8988T (cell line): ENCODE measurements at places on chromosomes 16 and 17.
A peak's percentile ranks its signal among the peaks of the same experiment; 100 is the strongest.

DNA sequence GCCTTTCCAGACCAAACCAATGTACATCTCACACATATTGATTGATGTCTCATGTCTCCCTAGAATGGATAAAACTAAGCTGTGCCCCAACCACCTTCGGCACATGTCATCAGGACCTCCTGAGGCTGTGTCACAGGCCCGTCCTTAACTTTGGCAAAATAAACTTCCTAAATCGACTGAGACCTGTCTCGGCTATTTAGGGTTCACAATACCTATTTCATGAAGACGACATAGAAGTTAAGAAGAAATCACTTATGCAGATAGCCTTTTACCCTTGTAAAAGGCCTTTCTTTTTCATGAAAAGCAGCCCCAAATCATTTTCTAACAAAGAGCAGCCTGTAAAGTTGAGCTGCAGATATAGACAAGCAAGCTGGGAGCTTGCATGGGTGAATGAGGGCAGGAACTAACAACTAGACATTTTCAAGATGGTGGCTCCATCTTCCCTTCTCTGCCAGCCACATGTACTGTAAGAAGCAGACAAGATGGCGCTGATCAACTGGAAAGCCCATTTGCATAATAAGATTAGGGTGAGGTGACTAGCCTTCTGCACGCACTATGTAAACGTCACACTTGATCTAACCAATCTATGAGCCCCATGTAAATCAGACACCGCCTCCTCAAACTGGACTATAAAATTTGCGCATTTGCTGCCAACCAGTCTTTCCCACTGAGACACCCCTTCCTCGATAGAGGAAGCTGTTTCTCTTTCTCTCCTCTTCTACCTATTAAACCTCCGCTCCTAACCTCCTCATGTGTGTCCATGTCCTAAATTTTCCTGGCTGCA lies 4.7 kb upstream of the KDM8 start:
- DNase-seq = no peak

DNA sequence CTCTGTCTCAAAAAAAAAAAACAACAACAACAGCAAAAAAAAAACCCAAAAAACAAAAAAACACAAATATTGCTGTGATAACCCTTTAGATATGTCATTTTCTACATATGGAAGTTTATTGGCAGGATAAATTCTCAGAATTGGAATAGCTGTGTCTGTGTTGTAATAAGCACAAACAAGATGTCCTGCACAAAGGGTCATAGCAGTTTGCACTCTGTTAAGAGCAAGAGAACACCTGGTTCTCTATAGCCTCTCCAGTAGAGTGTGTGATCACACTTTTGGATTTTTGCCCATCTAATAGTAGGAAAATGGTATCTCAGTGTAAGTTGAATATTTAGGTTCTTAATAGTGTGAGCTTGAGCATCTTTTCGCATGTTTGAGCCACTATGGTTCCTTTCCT lies 60.4 kb downstream of the USP43 start:
- DNase-seq = no peak

- no peak for DNase-seq
Measured at GRCh38 chr17:6195123-6195522, 124.9 kb downstream of the WSCD1 start.

GRCh38 chr16:4298761-4299522 lies 16.9 kb upstream of the GLIS2 start:
- peak; percentile 78 for DNase-seq

GRCh38 chr16:30656974-30657865 lies 1.0 kb upstream of the FBRS start:
- DNase-seq = no peak

- no peak for DNase-seq
Measured at GRCh38 chr17:47184681-47185080, 4.4 kb downstream of the CDC27 start.

DNA sequence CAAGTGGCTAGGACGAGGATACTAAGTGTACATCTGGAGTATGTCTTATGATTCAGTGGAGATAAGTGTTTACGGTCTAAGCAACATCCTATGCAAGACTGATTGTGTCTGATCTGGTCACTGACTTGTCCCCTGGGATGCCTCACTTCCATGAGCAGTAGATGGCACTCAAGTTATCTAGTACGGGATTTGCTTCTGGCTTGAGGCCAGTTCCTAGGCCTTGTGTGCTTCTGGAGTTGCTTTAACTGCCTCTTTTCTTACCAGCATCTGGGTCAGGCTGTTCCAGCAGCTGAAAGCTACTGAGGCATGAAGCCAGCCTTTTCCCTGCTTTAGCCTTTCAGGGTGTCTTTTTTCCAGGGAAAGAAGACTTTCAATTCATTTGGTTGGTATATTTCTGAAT lies 23.0 kb downstream of the SUPT6H start:
- no peak for DNase-seq

- no peak for DNase-seq
Measured at GRCh38 chr17:75273977-75274708, 3.1 kb upstream of the MIF4GD start.

GRCh38 chr16:57788252-57788841 lies 13.9 kb downstream of the KIFC3 start:
- DNase-seq = no peak

DNA sequence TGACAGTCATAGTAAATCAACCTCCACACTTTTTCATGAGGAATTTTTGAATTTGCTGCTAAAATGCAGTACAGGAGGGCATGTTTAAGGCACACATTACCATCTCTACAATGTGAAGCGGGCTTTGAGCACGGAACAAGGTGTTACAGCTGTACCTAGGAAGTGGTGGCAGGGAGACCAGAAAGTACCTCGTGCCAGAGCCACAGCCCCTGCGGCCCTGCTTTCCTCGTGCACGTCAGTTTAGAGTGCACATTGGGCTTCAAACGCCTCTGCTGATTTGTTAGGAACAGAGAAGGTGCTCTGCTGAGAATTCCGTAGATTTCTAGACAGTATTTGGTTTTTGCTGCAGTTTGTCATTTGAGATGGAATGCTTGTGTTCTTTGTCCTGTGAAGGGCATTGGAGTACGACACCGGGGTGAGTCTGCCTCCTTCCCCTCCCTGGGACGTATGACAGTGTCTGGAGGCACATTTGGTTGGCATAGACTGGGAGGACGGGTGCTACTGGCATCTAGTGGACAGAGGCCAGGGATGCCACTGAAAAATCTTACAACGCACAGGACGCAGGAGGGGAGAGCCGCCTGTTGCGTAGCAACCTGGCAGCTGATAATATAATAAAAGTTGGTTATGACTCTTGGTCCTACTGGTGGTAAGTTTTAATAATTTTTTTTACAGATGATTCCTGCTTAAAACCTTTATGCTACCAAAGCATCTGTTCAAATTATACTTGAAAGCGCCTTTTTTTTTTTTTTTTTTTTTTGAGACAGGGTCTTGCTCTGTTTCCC lies 9.1 kb downstream of the FOXK2 start:
- peak; percentile 53 for DNase-seq

DNA sequence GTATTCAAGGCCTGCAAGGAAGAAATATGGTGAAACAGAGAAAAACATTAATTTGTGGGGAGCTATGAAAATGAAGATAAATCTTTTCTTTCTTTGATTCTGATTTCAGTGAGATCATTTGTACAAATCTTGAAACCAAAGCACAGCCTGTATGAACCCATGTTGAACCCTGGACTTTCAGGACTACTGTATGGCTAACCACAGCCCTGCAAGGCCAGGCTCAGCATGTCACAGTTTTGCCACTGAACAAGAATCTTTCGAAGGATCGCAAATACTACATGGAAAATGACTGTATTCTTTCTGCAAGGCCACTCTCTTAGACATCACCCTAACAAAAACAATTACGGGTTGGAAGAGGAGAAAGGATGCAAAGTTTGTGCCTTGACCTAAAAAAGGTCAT lies 161.7 kb upstream of the MAF start:
- DNase-seq = no peak

DNA sequence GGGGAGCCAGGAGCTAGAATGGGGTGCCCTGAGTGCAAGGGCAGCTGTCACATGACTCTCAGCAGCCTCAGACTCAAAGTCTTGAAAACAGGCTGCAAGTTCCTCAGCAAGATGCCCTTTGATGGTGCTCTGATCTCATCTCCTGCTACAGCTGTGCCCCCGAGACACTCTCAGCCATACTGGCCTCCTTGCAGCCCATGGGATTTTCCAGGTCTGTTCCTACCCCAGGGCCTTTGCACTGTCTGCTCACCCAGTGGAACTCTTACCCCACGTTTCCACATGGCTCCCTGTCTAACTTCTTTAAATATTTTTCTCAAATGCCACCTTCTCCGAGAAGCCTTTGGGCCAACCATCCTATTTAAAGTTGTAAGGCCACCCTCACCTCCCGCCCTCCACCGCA lies 146.9 kb downstream of the C16orf95 start:
- DNase-seq = no peak

DNA sequence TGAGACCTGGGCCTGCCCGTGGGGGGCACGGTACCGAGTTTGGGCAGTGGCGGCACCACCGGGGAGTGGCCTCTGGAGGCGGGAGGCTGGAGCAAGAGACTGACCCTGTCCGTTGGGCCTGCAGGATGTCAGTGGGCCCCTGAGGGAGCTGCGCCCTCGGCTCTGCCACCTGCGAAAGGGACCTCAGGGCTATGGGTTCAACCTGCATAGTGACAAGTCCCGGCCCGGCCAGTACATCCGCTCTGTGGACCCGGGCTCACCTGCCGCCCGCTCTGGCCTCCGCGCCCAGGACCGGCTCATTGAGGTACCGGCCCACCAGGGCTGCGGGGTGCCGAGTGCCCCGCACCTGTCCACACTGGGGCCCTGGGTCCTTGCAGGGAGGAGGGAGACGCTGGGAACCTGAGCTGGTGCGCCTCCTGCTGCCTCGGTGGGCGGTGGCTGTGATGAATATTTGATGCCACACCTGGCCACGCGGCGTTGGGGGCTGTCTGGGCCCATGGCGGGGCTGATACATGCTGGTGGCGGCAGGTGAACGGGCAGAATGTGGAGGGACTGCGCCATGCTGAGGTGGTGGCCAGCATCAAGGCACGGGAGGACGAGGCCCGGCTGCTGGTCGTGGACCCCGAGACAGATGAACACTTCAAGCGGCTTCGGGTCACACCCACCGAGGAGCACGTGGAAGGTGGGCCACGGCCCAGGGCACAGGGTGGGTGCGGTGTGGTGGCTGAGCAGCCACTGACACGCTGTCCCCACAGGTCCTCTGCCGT lies 9.7 kb downstream of the NHERF2 start:
- no peak for DNase-seq

DNA sequence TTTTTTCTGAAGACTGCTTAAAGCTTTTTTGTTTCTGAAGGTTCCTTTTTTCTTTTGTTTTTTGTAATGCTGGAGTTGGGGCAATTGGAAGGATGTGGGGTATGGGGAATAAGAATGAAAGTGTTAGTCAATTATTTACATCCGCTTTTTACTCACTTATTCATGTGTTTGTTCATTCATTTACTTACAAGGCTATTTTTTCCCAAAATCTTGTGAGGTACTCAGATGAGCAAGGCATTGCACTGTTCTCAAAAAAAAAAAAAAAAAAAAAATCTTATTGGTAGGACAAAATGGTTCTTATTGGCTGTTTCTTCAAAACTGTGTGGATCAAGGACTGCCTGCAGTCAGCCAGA lies 55.7 kb downstream of the PLD6 start:
- DNase-seq = no peak

DNA sequence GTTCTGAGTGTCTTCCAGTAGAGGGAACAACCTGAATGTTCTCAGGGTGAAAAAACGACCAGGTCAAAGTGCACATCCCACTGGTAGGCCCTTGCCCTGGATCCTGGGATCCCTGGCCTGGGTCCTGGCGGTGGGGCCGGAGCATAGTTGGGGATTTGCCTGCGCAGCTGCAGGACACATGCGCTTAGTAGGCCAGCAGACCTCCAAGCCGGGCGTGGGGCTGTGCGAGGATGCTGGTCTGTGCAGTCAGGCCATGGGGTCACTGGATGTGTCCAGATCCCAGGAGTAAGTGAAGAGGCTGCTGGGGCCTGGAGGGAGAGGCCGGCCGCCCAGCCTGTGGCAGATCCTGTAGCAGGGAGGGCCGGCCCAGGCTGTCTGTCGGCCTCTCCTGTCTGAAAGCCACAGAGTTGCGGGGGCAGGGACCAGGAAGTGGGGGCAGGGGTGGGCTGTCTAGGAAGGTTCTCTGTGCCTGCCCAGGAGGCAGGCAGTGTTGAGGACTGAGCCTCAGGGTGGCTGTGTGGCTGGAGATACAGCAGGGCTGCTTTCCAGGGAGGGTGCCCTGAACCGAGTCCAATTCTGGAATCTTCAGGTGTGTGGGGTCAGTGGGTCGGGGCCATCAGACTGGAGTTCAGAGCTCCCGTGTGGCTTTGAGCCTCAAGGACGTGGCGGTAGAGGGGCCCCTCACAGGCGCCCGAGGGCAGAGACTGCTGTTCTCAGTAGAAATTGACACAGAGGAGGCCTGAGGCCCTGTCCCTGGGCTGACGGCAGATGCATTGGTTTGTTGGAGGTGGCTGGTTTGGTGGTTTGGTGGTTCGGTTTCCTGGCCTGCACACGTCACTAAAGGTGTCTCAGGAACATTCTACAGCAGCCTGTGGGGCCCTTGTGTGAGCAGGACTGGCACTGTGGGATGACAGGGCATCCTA lies 17.2 kb upstream of the NUDT16L1 start:
- DNase-seq = no peak

DNA sequence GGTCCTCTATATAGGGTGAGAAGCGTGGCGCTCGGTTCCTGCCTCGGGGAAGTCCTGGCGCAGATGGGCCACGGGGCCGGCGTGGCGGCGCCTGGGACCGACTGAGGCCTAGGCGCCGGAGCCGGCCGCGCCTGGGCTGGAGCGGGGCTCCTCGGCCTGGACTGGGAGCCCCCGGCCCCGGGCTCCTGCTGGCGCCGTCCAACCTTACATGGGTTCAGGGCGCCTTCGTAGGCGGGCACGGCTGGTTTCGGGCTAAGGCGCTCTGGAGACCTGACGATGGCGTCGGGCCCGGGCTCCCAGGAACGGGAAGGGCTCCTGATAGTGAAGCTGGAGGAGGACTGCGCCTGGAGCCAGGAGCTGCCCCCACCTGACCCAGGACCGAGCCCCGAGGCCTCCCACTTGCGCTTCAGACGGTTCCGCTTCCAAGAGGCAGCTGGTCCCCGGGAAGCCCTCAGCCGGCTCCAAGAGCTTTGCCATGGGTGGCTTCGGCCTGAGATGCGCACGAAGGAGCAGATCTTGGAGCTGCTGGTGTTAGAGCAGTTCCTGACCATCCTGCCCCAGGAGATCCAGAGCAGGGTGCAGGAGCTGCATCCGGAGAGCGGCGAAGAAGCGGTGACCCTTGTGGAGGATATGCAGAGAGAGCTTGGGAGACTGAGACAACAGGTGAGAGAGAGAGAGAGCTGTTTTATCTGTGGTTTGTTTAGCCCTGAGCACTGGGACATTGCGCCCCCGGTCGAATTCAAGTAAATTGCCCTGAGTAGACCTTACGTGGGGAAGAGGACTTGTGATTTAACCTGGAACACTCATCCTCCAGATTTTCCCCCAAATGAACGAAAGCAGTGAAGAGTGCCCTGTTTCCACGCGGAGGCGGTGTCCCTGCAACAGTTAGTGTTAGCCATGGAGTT lies 504 bp downstream of the ZNF263 start:
- no peak for DNase-seq

GRCh38 chr17:7380321-7380720 lies 568 bp upstream of the TNK1 start:
- no peak for DNase-seq
